Anterior cingulate cortex (tissue), 58 donors: ENCODE measurements at places on chromosomes 11 and 22.

DNA sequence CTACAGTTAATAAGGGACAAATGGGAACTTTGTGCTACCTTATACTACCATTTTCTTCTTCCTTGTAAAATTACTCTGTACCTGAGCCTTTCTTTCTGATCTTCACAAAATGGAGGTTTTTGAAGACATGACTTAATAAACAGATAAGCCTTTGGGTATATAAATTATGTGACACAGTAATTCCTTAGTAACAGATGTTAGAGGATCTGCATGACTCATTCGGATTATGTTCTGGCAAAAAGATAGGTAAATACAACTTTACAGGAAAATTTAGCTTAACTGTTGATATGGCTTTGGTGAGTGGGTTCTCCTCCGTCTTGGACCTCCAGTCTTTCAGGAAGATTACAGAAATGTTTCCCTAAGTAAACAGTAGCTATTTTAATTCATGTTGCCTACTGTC is 61.8 kb downstream of the BID start:
- DNase-seq, result no peak

DNA sequence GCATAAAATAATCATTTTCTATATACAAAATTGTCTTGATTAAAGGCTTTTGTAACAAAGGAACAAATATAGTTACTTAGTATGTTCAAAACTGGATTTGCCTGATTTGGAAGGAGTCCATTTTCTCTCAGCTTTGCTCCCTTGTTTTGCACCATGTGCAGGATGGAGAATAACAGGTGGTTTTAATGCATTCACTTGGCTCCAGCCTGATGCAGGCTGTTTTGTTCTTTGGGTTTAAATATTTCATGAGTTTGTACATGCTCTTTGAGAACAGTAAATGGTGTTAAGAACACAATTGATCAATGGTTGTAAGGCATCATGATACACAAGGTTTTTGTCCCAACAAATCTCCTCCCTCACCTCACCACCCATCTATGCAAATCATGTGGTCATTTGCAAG is 886.9 kb upstream of the CCDC90B start:
- DNase-seq, result no peak

- DNase-seq, result no peak
Measured at GRCh38 chr22:17579535-17579981, 16.3 kb downstream of the SLC25A18 start.

GRCh38 chr11:123216249-123216648 is 21.2 kb upstream of the CLMP start:
- DNase-seq, result no peak

GRCh38 chr11:19101796-19102520 is 15.0 kb upstream of the ZDHHC13 start:
- no peak for DNase-seq

GRCh38 chr22:37806409-37807333 is 1.1 kb upstream of the GCAT start:
- no peak for DNase-seq
